ENCODE measurements at places on chromosomes 2 and 18. TPM values are rescaled to one million over a fixed set of nuclear protein-coding genes. Genes with fewer than 3 reads are reported as not detected.

SCYGR4 gene
- not detected for total RNA-seq

FIGN gene
- total RNA-seq, result 19.3 TPM

PAPOLG gene
- total RNA-seq, result 31.8 TPM

VWC2L gene
- not detected for total RNA-seq

BOLL gene
- 0.22 TPM for total RNA-seq

NEURL3 gene
- 0.78 TPM for total RNA-seq

CFAP221 gene
- 33.0 TPM for total RNA-seq

DNER gene
- 0.91 TPM for total RNA-seq

BUB1 gene
- total RNA-seq, result 25.4 TPM

ECEL1 gene
- 2.9 TPM for total RNA-seq

AQP4 gene
- 1.7 TPM for total RNA-seq

MTCL1 gene
- total RNA-seq, result 81.5 TPM

ELMOD3 gene
- 23.3 TPM for total RNA-seq

ACADL gene
- total RNA-seq, result 0.55 TPM

RBMS1 gene
- 58.8 TPM for total RNA-seq

DSG1 gene
- not detected for total RNA-seq

SERPINB3 gene
- total RNA-seq, result not detected

CCDC148 gene
- total RNA-seq, result 4.6 TPM

SLC9A4 gene
- 0.62 TPM for total RNA-seq

RNF125 gene
- total RNA-seq, result 2.6 TPM

CFAP65 gene
- 0.67 TPM for total RNA-seq

SLC23A3 gene
- 2.8 TPM for total RNA-seq

NCKAP5 gene
- 1.7 TPM for total RNA-seq

SERPINB7 gene
- not detected for total RNA-seq

SRD5A2 gene
- total RNA-seq, result not detected

RAB31 gene
- total RNA-seq, result 2.9 TPM

HOXD10 gene
- not detected for total RNA-seq

DNAH7 gene
- 5.7 TPM for total RNA-seq

MAL gene
- not detected for total RNA-seq

FHOD3 gene
- total RNA-seq, result 1.6 TPM

SERPINB4 gene
- not detected for total RNA-seq

UGT1A4 gene
- total RNA-seq, result not detected

IFIH1 gene
- total RNA-seq, result 6.6 TPM
